GM12864 (cell line): ENCODE measurements at places on chromosomes 5 and 9.

DNA sequence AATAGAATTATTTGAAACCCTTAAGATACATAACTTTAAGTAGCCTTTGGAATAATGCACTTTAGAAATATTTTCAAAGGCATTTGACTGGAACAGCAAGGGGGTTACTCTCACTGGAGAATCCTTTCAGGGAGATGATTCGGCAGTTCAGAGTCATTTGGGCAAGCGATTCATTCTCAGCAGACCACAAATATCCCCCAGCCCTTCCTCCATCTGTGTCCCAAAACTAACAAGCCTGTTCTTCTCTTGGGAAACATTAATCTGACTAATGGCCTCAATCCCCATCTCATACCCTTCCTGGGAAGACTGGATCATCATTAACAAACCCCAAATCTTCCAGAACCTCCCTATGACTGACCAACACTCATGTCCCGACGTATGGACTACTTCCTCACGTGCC lies 65.8 kb upstream of the S1PR3 start:
- DNase-seq = no peak

GRCh38 chr9:106689089-106689488 lies 173.9 kb upstream of the ZNF462 start:
- no peak for DNase-seq

DNA sequence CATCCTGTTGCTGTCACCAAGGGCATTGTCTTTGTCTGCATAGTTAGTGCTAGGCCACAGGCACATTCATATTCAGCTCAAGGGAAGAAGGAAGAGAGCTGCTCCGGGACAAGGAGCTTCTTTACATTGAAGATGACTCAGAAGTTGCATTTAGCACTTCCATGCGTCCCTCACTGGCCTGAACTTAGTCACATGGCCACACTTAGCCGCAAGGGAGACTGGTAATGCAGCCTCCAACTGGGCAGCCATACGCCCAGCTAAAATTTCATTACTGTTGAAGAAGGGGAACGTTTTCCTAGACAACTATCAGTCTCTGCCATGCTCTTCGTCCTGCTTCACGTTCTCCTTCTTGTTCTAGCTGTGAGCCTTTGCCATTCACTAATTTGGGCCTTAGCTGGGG lies 20.0 kb downstream of the ACTL7B start:
- DNase-seq = no peak

DNA sequence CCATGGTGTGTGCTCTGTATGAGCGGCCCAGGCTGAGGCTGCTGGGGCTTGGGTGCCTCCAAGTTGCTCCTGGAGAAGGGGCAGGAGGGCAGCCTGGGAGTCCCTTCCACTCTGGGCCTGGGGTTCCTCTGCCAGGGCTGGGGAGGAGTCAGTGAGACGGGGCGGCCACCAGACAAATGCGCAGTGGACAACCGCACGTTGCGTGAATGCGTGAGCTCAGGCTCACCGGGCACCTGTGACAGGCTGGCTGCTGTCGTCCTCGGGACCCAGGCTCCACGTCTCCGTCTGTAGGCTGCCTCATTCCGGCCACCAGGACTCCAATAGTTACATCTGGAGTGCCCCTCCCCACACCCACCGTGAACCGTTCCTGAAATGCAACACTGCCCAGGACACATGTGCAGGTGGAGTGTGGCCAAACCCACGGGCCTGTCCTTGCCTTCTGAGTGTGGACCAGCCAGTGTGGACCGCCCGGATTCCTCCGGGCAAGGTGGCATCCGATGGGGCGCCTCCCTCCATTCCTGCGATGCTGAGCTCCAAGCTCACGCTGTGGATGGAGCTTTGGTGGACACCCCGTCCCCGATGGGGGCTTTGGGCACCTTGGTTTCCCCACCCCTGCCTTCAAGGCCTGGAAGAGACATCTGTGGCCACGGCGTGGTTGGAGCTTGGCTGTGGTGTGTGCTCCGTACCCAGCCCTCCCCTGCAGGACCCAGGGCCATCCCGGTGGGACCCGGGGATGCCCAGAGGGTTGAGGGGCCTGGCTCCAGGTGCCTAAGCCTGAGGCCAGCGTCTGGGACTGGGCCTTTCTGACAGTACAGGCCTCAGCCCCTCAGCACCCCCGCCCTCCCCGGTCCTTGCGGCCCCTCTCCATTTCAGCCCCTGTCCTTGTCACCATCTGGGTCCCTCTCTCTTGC lies 34.0 kb upstream of the RXRA start:
- no peak for DNase-seq

DNA sequence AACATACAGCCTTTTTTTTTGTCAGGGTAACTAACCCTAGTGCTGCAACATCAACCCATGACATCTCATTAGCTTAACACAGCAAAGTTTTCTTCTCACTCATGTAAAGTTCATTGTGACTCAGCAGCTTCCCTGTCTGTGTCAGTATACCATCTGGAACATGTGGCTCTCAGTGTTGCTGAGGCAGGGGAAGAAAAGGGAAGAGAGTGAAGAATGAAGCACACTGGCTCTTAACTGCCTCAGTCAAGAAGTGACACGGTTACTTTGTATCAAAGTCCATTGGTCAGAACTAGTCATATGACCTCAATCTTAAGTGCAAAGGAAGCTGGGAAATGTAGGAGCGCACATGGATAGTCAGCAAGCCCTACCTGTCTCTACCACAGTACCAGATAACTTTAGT lies 185.0 kb upstream of the ELL2 start:
- peak; percentile 37 for DNase-seq

GRCh38 chr5:65364907-65365306 lies 116.8 kb downstream of the ADAMTS6 start:
- DNase-seq = no peak

GRCh38 chr5:136249678-136250266 lies 56.8 kb upstream of the SMIM32 start:
- no peak for DNase-seq

DNA sequence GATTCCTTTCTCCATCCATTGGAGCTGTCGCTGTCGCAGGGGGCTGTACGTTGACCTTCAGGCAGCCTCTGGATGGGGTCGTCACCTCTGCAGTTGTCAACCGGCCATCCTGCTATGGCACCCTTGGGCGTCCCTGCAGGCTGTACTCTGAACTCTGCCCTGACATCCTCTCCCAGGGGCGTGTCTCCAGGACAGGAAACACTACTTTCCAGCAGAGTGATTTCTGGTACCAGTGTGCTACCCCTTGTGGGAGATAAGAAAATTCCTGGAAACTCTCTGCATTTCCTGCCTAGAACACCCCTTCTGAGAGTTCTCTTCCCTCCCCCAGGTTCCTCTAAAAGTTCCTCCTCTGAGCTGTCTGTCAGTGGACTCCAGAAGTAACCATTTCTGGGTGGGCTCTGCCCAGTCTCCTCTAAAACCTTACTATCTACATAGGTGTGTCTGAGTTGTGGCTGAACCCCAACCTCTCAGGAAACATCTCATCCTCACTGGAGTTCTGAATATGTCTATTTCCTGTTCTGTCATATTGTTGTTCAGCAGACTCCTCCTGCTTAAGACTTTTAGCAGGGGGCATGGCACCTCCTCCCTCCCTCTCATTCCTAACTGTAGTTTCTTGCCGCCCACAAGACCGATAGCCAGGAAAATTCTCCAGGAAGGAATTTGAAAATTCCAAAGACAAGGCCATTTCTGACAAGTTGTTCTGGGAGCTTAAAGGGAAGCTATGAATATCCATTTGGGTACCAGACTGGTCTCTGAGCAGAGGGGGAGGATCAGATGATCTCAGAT lies 145.3 kb upstream of the RASEF start:
- no peak for DNase-seq

- no peak for DNase-seq
Observed at GRCh38 chr5:92309336-92309991, 926.3 kb upstream of the ARRDC3 start.

GRCh38 chr9:120625222-120625621 lies 45.3 kb upstream of the CDK5RAP2 start:
- no peak for DNase-seq

DNA sequence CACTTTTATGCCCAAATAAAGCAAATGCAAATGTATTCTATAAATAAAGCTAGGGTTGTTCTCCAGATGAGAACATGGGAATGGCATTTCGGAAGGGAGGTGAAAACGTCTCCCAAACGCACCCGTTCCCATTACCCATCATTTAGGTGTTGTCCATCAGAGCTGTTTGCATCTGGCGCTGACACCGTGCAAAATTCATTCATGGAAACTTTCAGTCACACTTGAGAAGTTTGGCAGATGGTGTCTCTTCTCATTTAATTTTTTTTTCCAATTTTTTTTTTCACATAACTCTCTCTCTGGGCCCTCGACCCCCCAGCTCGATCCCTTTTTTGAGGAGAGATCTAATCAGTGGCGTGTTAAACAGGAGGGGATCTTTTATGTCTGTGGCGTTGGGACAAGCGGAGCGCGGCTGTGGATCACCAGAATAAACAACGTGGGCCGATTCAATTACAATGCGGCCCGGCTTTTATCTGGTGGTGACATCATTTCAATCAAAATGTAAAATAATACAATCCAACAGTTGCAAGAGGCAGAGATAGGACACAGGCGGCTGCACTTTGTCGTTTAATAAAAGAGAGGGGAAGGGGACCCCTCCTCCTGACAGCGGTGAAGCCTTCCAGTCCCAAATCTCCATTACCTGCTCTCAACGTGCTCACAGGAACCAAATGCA lies 246.1 kb upstream of the IRX4 start:
- no peak for DNase-seq

- no peak for DNase-seq
Observed at GRCh38 chr5:42502613-42503470, 79.6 kb downstream of the GHR start.

DNA sequence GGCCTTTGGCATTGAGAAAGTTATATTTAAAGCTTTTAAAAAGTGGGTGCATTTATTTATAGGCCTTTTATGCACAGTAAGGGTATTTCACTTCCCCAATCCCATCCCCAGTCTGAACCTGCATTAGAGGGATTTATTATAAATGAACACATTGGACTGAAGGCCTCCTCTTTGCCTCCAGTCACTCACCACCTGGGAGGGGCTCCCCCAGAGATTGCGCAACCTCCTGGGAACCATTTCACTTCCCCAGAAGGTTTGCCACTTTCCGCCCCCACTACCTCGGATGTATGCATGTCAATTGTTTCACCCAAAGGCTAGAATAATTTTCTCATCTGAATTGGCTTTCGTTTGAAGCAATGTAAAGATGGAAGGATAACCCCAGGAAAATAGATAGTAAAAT lies 29.8 kb upstream of the VCAN start:
- DNase-seq = peak; percentile 4

- no peak for DNase-seq
Observed at GRCh38 chr9:121902461-121903135, 190.5 kb downstream of the TTLL11 start.

GRCh38 chr5:173039188-173039587 lies 17.0 kb upstream of the CREBRF start:
- no peak for DNase-seq

- DNase-seq = no peak
Observed at GRCh38 chr5:151083081-151083676, 2.3 kb upstream of the TNIP1 start.

GRCh38 chr9:132577119-132577518 lies 5.3 kb upstream of the BARHL1 start:
- DNase-seq = no peak

GRCh38 chr9:4704129-4704528 lies 24.8 kb downstream of the CDC37L1 start:
- DNase-seq = no peak

- DNase-seq = no peak
Observed at GRCh38 chr9:6134661-6135180, 80.9 kb upstream of the IL33 start.

- no peak for DNase-seq
Observed at GRCh38 chr9:129324808-129325502, 146.9 kb upstream of the IER5L start.

DNA sequence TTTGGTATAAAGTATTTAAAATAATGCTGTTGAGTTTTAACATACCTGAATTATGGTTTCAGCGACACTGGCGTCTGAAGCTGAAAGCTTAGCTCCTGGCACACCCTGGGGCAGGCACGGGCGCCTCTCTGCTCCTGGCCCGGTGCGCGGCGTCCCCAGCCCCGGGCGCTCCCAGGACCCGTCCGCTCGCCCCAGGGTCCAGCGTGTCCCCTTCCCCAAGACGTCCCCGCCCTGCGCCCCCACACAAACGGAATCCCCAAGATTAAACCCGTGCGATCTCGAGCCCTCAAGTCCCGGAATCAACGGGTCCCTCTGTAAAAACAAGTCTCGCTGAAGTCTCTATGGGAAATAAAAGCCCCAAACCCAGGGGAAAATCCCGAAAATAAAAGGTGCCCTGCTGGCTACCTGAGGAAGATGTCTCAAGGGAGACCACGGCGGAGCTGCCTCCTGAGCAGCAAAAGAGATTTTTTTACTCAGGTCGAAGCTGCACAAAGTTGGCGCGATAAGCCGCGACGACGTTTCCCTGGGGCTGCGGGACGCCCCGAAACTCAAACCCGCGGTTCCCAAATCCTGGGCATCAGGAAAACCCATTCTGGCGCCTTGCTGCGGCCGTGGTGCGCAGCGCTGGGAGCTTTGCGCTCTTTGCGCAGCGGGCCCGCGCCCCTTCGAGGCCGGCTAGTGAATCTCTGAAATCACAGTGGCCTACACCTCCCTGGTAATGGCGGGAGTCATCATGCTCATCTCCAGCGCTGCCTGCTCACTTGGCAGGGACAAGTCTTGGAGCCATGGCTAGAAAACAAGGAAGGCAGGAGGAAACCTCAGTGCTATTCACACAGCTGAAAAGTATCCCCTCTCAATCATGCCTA lies 6.3 kb upstream of the IFNA8 start:
- DNase-seq = no peak

DNA sequence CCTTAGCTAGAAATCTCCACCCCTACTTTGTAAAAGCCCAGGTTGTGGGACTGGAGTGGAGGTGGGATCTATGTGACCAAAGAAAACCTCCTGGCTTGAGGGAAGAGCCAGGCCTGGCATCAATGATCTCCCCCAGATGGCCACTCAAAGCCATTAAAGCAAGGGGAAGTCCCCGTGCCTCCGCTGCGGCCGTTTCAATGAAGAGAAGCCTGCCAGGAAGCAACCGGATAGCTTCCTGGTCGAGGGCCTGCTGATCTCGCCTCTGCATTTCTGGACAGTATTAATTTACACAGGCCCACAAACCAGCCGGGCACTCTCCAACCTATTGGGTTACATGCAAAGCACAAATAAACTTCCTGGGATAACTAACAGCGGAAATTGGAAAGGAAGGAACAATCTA lies 160.5 kb upstream of the MSX2 start:
- no peak for DNase-seq

DNA sequence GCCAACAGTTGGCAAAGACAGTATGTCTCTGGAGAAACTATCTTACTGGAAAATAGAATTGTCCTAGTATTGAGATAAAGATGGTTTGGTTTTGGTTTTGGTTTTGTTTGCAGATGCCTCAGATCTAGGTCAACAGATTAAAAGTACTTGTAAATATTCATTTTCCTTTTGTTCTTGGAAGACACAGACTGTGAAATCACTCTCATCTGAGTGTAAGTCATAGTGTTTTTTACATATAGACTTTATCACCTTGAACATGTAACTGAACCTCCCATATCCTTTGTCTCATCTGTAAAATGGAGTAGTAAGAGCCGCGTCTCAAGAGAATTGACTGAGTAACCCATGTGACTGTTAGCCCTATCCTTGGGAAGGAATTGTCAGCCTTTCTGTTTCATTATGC lies 34.3 kb downstream of the MAP3K1 start:
- no peak for DNase-seq

GRCh38 chr9:121557581-121558447 lies 58.2 kb upstream of the GGTA1 start:
- DNase-seq = no peak
